ENCODE measurements at places on chromosomes 16 and 17. TPM values are rescaled to one million over a fixed set of nuclear protein-coding genes. Genes with fewer than 3 reads are reported as not detected.

GRCh38 chr16:84513123-84513522, 8.7 kb upstream of the MEAK7 start:
- DNase-seq, result no peak

GRCh38 chr17:7484919-7485377, 782 bp downstream of the POLR2A start:
- no peak for DNase-seq

Gene KRTAP1-1
- total RNA-seq, result not detected

DNA sequence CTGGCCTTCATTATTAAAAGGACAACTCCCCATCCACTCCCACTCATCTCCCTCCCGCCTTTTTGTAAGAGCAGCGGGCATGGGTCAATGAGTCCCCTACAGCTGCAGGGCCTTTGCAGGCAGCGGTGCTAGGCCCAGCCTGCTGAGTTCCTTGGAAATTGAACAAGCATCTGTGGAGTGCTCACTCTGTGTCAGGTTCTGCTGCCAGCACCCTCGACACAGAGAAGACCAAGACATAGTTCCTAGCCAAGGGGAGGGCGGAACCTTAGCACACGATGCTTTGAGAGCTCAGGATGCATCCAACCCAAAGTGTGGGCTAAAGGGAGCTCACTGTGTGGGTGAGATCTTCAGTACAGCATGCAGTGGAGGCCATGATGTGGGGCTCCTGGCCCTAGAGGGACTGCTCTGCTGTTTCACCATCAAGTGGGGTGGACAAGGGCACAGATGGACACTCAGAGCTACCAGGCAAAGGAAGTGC, 27.6 kb downstream of the RMI2 start:
- DNase-seq, result no peak

Gene ZSCAN10
- not detected for total RNA-seq

DNA sequence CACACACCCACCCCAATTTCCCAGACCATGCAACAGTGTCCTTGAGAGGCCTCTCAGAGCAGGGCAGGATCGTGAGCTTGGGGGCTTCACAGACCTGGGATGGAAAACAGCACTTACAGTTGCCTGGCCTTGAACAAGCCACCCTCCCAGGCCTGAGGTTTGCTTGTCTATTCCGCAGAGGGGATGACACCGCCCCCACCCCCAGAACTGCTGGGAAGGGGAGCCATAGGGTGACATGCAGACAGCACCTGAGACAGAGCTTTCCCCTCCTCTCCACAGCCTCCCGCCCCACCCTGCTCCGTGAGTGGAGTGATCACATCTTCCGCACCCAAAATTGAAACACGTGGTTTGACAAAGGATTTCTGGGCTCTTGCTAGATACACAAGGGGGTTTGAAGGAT, 131.5 kb upstream of the TNRC6C start:
- no peak for DNase-seq

DNA sequence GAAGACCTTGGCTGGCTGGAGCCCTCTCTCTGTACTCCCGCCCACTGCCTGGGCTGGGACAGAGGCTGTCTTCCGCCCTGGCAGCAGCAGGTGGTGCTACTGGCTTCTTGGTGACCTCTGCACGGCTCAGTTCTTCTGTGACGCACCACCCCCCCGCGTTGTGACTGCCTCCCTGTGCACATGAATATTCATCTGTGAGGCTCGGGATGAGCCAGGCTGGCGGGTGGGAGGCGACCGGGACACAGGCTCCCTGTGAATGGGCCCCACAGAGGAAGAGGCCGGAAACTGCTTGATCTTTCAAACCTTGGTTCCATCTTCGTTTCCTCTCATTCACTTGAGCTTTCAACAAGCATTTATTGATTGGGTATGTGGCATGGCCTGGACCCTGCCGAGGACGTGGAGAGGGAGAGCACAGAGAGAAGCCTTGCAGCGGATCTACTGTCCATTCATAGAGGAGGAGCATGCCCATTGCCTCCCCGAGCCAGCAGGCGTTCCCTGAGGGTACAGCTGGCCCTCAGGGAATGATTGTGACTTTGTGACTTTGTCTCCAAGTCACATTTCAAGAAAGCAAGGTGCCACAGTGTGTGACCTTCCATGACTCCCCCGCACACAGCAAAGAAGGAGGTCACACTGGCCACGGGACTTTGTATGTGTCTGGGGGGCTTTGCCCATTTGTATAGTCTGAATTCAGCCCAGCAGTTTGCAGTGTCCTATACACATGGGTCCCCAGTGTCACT, 45.0 kb downstream of the B9D1 start:
- peak; percentile 82 for DNase-seq

GRCh38 chr17:51000835-51001638, 119.6 kb downstream of the SPAG9 start:
- DNase-seq, result peak; percentile 22

DNA sequence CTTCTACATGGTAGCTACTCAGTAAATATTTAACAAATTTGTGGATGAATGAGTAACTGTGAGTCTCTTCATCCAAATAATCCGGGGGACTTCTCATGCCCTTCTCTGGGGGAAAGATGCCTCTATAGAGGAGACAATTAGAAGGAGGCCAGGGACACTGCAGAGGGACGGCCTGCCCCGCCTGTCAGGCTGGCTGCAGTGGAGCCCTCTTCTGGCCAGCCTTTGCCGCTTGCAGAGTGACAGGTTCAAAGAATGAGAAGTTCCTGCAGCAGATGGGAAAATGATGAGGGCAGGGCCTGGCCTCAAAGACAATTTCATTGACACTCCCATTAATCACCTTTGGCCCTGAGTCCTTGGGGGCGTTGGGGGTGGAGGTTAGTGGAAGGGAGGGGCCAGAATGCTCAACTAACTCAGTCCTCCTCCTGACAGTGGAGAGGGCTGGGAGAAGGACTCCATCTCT, 339.0 kb downstream of the MAF start:
- DNase-seq, result peak; percentile 41

Gene KRT9
- not detected for total RNA-seq

DNA sequence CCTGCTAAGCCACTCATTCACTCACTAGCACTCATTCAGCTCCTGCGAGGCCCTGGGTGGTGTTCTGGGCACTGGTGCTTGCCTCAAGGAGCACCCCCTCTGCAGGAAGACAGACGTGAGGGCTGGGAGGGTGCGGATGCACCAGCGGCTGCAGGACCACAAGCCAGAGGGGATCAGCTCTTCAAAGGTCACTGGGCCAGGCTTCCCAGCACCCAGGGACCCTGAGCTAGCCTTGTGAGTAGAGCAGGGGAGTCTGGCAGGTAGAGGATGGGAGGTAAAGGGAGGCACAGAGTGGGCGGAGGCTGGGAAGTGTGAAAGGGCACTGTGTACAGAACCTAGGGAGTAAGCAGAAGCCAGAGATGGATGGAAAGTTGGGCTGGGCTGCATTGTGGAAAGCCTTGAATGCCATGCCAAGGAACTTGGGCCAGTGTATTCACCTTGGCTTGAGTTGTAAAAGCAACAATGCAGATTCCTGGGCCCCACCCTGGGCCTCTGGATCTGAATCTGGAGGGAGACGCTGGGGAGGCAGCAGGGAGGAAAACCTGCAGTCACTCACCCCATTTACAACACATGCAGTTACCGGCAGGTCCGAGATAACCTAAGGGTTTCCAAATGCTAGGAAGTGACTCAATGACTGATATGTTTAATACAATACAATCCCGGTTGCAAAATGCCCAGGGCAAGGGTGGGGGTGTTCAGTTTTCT, 1.7 kb downstream of the IL4R start:
- DNase-seq, result peak; percentile 57

Gene GCGR
- not detected for total RNA-seq

Gene RHBDF1
- 35.3 TPM for total RNA-seq

GRCh38 chr16:86510465-86511261, at the start of gene FOXF1:
Gene FOXF1, plus strand, starts transcription at chr16:86510527. Its CDS starts 43 bp downstream, at chr16:86510570.
- no peak for DNase-seq

- no peak for DNase-seq
These were observed 39.8 kb upstream of the TMC5 start for GRCh38 chr16:19377864-19378263.

Gene ASIC2
- 1.3 TPM for total RNA-seq

DNA sequence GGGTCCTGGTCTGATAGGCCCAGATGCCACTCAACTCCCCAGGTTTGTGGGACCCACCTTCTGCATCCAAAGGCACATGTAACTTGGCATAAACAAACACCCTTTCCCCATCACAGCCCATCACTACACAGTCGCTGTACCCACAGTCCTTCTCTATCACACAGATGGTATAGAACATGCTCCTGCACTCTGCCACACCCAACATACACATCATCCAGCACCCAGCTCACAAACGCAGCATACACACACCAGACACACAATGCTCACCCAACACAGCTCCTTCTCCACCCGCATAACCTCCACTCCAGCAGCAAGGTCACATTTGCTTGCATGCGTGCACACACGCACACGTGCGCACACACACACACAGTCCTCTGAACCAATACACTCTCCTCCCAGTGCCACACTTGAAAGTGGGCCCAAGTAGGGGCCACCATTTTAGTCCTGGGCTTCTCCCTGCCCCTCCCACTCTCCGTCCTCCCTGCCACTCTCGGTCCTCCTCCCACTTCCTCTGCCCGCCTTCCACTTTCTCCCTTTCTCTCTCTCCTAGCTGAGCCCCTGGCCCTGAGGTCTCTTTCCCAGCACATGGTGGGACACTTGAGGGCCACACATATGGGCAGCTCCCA, 8.5 kb upstream of the TMEM92 start:
- peak; percentile 19 for DNase-seq

- no peak for DNase-seq
These were observed 31.0 kb downstream of the KIFC3 start for GRCh38 chr16:57771141-57771785.

- no peak for DNase-seq
These were observed 7.0 kb downstream of the HEATR3 start for GRCh38 chr16:50072730-50073129.

DNA sequence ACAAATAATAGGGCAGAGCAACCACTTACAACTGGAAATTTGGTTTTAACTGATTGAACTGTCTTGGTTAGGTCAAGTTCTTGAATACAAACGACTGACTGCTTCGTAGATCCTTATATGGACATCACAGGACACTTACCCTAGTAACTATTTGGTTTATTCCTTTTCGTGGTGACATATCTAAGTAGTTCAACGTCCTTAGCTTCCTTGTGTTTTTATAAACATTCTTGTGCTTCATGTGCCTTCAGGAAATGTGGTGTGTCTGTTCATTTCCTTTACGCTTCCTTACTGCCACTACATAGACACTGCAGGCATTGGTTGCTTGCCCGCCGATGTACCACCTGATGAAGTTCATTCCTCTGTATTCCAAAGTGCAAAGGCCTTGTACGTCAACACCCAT, 59.3 kb downstream of the USP10 start:
- DNase-seq, result no peak

- no peak for DNase-seq
These were observed 49.3 kb upstream of the TNRC6C start for GRCh38 chr17:77909236-77909635.

GRCh38 chr16:80718480-80719220, 85.7 kb downstream of the CDYL2 start:
- DNase-seq, result no peak

Gene SLC47A2
- total RNA-seq, result 0.16 TPM

- no peak for DNase-seq
These were observed 12.0 kb downstream of the PGS1 start for GRCh38 chr17:78390241-78391050.

Gene HSD17B1
- total RNA-seq, result 0.88 TPM

Gene WFDC1
- total RNA-seq, result 4.4 TPM

DNA sequence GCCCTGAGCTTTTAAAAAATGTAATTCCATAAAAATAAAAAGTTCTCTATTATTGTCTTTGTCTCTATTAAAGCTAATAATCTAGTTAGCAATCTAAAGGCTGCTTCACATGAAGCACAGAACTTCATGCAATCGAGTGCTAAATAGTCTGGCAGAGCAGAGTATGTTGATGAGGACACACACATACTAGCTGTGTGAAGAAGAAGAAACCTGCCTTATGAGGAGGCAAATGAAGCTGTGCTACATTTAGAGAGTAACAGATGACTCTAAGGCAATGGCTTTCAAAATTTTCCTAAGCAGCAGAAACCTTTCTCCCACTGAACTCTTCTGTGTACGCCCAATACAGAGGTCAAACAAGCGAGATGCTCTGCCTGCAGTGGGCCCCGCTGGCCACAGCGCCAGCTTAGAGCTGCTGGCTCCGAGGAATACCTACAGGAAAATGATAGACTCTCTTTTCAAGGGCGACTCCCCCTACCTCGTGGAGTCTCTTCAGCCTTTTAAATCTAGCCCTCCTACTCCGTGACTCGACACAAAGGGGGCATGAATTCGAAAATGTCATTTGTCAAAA, 39.2 kb downstream of the GNA13 start:
- no peak for DNase-seq

DNA sequence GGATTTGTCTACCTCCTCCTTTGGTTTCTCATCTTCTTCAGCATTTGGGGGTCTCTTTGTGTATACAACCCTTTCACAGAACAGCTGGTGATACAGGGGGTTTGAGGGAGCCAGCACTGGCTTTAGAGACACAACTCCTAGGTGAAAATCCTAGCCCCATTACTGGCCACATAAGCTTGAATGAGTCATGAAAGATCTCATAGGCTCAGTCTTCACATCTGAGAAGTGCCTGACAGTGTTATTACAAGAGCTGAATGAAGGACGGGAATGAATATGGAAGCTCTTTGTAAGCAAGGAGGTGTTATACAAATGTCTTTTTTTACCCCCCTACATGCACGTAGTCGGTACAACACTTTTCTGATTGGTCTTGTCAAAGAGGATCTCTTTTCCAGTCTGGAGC, 1.7 kb upstream of the B4GALNT2 start:
- no peak for DNase-seq

Gene CRLF3
- 12.0 TPM for total RNA-seq

DNA sequence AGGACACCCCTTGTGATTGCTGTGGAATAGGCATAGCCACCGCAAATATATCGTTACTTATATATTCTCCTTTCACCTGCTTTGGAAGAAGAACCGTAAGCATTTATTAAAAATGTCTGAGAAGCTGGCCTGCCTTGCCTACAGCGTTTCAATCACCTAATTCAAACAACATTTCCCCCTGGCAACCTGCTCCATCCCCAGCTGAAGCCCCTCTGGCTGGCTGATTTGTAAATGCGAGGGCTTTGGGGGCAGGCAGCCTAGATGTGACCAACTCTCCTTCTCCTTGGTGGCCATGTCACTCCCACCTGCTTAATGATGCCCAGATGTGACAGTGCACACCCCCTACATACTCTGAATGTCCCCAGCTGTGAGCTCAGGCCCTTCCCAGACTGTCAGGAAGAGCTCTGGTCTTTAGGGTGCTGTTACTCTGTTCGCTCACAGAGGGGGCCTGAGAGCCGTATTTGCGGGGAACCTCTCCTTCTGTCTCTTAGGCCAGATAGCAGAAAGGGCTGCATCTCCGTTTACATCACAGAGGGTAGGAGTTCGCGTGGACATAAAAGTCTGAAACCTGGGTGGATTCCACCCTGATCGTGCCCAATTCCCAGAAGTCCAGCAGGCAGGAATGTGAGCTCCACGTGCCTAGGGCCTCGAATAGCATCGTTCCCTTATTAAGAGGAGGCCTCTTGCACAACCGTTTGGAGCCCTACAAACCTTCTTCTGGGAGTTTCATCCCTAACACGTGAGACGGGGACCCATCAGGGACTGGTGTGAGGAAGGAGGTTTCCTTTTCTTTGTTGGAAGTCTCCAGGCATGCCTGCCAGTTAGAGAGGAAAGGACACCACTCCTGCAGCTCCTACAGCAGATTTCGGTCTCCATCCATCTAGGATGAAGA, 2.4 kb upstream of the SDK2 start:
- no peak for DNase-seq
